ENCODE measurements at places on chromosomes 7 and 10.

GRCh38 chr10:123808906-123809305 lies 82.7 kb downstream of the CPXM2 start:
- no peak for DNase-seq

GRCh38 chr7:16345979-16346958 lies 75.1 kb downstream of the CRPPA start:
- no peak for DNase-seq

DNA sequence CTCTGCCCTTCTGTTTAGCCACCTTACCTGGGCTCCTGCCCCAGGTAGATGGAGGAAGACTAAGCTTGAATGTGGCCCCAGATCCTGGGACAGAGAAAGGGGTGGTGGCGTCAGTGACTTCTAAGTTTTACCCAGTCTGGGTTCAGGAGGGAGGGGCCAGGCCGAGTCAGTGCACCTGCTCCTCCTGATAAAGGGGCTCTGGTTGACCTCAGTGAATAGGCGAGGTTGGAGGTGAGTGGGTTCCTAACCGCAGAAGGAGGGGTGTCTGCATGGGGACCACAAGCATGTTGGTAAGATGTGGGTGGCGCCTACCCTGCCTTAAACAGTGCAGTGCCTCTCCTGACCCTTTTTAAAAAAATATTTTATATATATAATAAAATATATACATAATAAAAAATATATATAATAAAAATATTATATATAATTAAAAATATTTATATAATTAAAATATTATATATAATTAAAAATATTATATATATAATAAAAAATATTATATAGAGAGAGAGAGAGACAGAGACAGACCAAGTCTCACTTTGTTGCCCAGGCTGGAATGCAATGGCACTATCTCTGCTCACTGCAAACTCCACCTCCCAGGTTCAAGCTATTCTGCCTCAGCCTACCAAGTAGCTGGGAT lies 97.3 kb upstream of the GTF2I start:
- DNase-seq: no peak

DNA sequence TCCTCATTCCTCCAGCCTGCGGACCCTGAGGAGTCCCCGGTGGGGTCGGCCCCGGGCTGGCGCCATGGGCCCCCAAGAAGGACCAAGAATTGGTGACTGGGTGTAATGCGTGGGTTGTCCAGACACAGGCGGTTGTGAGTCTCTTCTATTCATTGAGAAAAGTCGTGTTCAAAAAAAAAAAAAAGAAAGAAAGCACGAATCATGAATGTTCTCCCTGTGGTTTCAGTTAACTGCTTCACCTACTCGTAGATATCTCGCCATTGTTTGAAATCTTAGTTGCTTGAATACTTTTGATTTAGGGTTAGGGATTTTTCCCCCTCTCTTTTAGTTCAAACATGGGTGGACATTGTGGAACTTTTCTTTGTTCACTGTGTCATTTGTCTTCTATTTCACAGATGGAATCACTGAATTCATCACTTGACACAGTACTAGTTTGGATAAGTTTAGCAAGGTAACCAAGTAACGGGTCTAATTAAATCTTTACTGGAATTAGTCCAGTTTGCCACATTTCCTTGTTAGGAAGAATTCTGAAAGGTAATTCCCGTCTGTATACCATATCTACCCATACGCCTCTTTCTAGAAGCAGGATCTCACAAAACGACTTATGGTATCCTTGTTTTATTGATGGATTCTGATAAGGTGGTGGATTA lies 775 bp downstream of the STARD3NL start:
- no peak for DNase-seq

- no peak for DNase-seq
These were observed 218.1 kb downstream of the WDR11 start for GRCh38 chr10:121069061-121069850.

GRCh38 chr7:44050121-44050914 lies 5.8 kb downstream of the DBNL start:
- DNase-seq: no peak

DNA sequence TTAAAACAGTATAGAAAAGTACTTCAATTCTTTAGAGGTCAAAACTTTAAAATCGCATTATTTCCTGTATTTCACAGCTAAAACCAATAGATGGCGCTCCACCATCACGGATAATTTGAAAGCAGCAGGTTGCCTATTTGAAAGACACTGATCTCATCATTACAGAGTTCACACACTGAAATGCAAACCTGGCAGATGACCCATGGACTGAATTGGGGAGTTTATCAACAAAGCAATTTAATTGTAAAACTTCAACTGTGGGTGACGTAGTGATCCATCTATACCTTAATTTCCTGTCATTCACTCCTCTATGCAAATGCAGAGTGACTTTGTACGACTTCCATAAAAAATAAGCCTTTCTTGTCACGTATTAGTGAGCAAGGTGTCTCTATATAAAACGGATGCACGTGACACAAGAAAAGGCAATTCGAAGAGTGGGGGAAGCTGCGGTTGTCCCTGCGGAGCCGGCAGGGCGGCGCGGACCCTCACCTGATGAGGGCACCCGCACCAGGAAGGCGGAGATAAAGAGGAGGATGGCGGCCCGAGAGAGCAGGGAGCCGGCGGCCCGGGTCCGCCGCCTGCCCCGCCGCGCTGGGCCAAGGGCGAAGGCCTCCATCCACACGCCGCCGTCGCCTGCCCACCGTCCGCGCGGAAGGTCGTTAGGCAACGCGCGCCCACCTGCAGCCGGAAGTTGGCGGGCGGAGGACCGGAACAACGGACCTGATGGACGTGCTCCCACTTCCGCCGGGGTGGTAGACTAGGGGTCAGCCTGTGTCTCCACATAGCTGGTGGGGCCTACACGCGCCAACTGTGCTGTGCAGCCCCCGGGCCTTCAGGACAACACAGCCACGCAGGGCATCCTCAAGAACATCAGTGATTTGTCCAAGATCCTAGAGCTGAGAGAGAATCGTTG lies at the start of gene ZPBP:
TSS of gene ZPBP (minus strand) at position 668 of the 913 bp plus-strand sequence. CDS start at position 616, 52 bp downstream.
- DNase-seq: peak; percentile 43

- DNase-seq: no peak
These were observed 432.9 kb downstream of the DNAJB6 start for GRCh38 chr7:157769526-157770215.

GRCh38 chr7:4610768-4611467 lies 71.2 kb upstream of the FOXK1 start:
- peak; percentile 46 for DNase-seq

- no peak for DNase-seq
These were observed 12.4 kb upstream of the MTERF1 start for GRCh38 chr7:91892821-91893340.

DNA sequence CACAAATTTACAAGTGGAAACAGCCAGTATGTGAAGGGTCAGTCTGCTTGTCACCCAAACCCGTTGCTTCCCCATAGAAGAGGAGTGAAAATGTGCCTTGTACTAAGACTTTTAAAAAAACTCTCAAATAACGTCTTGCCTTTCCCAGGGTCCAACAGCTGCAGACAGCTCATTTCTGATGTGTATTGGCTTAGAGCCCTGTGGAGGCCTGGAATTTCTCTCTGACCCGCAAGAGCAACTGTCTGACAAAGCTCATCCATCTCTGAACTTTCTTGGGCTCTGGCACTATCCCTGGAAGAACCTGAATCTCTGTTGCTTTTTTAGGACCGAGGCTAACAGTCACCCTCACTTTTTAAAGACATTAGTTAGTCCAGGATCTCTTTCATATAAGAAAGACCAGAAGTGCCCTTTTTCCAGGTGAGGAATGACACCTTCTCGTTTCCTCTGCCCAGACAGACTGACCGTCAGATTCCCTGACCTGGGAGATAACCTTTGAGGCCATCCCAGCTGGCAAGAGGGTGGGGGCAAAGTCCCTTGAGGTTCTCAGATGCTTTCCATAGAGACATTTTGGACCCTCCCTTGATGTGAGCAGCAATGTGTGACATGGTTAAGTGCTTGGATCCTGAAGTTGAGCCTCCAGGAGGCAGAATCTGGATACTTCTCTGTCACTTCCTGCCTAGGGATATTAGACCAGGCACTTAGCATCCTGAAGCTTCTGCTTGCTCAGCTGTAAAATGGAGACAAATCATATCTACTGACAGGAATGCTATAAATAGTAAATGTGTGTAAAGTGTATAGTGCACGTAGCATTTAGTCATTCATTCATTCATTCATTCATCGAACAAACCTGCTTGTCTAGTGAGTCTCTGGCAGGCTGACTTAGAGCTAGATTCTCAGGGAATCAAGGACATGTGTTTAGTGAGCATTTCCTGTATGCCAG lies 4.5 kb upstream of the NODAL start:
- DNase-seq: no peak

DNA sequence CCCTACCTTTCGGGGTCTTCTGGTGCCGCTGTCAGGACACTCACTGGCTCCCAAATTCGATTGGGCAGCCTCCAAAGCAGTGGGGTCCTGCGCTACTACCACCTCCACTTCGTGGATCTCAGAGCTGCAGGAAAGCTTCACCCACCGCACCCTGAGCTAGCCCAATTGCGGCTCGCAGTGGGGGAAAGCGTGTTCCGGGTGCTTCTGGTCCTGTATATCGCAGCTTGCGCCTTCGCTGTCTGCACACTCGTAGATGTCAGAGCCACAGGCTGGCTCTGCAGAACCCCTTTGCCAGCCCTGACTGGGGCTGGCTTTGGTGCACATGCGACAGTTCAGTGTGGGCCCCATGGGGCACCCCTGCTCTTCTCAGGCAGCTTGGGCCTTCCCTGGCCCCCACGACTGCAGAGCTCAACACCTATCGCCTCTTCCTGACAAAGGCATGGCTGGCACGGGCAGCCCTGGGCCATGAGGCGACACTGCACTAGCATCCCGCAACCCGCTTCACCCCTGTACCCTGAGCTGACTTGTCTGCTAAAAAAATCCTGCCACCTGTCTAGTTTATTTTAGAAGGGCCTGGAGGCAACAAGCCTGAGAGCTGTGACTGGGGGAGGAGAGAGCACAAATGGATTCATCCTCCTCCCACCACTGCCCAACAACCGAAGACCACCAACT lies 78.7 kb upstream of the ABI1 start:
- DNase-seq: no peak

GRCh38 chr10:31683682-31684081 lies 244.9 kb downstream of the ARHGAP12 start:
- no peak for DNase-seq

DNA sequence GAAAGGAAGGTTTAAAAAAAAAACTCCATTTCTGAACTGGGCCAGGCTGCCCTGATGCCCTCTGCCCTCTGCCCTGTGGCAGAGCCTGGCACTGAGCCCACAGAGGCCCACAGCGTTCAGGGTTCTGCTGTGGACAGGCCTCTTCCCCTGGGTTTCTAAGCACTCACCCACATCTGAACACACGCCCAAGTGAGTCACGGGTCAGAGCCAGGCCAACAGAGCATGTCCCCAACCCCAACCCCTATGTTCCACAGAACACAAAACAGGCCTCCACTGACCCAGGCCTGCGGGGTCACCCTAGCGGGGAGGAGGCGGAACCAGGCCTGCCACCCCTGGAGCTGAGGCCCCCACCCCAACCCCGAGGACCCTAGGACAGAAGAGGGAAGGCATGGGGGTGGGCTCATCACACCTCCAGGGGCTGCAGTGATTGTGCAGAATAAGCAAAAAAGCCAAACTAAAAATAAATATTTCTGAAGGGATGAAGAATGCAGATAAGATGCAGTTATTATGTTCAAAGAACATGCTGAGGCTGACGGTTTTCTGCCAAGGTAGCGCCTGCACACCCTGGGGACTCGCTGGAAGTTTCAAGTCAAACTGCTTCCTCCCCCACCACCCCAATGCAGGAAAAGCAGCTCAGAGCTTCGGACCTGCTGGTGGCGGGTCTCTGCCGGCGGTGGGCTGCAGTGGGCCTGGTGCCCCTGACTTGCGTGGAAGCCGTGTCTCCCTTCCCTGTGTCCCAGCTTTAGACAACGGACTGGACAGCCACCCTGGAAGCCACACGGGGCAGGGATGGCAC lies 5.4 kb downstream of the WDR86 start:
- DNase-seq: no peak

- no peak for DNase-seq
These were observed 57.5 kb downstream of the MDFIC start for GRCh38 chr7:114979388-114979787.

DNA sequence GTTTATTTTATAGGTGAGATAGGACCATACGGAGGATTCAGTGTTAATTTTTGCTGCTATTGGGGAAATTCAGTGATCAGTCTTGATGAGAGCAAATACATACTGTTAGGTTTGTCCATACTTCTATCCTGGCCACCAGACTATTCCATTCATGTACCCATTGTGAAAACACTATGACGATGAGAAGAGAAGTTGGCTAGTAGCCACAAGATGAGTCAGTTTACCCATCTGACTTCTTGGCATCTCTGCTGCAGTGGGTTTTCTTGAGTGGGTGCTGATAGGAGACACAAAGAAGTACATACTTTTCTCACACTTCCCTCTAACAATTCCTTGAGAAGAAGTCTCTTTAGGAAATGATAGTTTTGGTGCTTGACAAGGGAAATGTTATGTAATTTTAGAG lies 133.1 kb downstream of the TFPI2 start:
- DNase-seq: no peak

- DNase-seq: no peak
These were observed 4.3 kb downstream of the ELFN1 start for GRCh38 chr7:1674161-1675035.

GRCh38 chr7:17230099-17230807 lies 68.2 kb upstream of the AHR start:
- DNase-seq: no peak

GRCh38 chr10:79180414-79181221 lies 111.9 kb downstream of the ZMIZ1 start:
- DNase-seq: no peak

GRCh38 chr7:7720193-7720592 lies 1.8 kb upstream of the RPA3 start:
- no peak for DNase-seq
